ENCODE measurements at places on chromosomes 16 and 17.

GRCh38 chr17:57587193-57587969 is 157.7 kb downstream of the CCDC182 start:
- no peak for DNase-seq

DNA sequence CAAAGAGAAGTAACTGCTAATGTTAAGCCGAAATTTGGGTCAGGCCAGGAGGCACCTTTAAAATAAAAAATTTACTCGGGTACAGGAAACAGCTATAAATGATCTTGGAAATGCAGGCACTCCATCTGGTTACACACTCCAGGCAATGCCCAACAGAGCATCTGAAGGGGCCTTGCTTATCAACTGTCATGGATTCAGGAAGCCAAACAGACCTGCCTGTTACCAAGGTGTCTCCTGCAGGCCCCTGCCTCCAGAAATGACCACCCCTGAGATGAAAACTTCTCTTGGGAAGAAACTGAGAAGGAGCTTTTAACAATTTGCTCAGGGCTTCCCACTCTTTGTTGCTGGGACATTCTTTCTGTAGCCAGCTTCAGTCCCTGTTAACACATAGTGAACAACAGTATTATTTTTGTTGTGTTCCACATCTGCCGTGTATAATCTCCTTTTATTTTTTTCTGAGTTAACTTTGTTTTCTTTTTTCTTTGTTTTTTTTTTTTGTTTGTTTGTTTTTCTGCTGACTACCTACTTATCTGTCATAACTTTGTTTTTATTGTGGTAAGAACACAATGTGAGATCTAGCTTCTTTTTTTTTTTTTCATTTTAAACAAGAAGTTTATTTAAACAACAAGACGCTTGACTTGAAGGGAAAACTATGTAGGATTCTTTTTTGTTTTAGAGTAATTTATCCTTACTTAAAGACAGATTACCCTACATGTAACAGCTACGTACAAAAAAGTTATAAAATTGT is 18.7 kb upstream of the ATP5MC1 start:
- DNase-seq: no peak

- DNase-seq: no peak
These were observed 3.7 kb downstream of the CRISPLD2 start for GRCh38 chr16:84823484-84823883.

GRCh38 chr17:64005734-64006167 is 7.6 kb downstream of the PRR29 start:
- DNase-seq: no peak

DNA sequence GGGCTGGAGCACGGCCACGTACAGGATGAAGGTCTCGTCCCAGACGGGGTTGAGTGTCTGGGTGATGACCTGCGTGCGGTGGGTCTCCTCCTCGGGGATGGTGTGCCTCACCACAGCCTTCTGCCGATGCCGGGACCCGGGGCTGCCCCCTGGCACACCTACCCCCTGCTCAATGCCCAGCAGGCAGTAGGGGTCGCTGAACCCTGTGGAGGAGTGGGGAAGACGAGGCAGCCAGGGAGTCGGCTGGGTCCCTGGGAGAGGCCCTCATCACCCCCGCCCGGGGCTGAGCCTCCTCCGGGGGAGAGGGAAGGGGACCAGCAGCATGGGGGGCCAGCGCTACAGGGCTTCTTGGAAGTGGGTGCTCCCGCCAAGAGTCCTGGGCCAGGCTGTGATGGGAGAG is 1.8 kb downstream of the UNC13D start:
- no peak for DNase-seq

DNA sequence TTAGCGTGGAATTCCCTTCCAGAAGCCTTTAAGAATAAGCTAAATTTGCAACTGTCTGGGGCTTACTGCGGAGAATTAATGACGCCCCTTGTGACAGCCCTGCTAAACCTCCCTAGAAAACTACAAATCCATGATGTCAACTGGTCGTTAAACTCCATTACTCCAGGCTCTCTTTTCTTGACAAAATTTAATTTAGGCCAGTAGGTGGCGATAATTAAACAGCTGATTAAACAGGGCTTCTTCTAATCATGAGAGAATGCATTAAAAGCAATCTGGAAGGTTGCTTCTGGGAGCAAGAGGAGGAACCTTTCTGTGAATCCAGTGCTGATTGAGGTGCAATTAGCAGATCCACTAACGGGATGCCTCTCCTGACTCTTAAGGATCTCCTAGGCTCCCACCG is 8.1 kb upstream of the NLRP1 start:
- peak; percentile 53 for DNase-seq

GRCh38 chr16:66858740-66859396 is 14.7 kb downstream of the CA7 start:
- no peak for DNase-seq

GRCh38 chr17:14070344-14070984 is 1.2 kb downstream of the COX10 start:
- peak; percentile 2 for DNase-seq

DNA sequence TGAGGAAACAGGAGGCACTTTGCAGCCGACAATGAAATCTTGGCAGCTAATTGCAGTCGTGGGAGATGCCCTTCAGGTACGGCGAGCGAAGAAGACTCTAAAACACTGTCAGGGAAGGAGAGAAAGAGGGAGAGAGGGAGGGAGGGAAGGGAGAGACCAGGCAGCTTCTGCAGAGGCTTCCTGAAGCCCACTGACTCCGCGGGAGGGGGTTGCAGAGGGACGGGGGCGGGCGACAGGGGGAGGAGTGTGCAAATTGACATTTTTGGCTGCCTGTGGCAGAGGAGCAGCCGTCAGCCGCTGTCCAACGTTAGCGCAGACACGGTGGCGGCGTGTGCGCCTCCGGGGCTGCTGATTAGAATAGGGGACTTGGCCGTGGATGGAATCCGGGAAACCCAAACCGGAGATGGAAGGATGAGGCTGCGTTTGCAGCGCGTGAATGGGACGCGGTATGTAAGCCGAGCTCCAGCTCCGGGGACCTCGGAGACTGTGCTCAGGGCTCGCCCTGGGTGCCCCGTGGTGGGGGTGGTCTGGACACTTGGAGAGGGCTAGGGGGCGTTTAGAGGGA is 849.1 kb upstream of the RBFOX1 start:
- no peak for DNase-seq

- no peak for DNase-seq
These were observed 41.3 kb downstream of the SLC47A1 start for GRCh38 chr17:19574956-19575355.

GRCh38 chr17:55430541-55431288 is 9.1 kb upstream of the MMD start:
- DNase-seq: peak; percentile 36

GRCh38 chr17:17724307-17725010 is 43.2 kb downstream of the RAI1 start:
- no peak for DNase-seq

DNA sequence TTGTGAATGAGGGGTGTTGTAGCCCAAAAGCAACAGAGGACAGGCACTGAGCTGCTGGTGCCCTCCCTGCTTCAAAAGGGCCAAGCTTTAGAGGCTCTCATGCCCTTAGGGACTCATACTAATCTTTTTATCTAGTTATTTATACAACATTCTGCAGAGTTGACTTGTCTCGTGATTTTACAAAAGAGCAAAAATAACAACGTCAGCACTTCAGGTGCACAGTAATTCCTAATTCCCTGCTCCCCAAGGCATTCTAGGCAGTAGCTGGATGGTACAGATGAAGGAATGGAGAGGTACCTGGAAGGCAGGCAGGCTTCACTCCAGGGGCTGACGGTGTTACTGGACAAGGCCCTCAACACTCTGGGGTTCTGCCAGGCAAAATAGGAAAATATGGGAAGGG is 406.7 kb upstream of the CCL2 start:
- DNase-seq: no peak

GRCh38 chr17:60743799-60744198 is 66.1 kb downstream of the BCAS3 start:
- DNase-seq: no peak

DNA sequence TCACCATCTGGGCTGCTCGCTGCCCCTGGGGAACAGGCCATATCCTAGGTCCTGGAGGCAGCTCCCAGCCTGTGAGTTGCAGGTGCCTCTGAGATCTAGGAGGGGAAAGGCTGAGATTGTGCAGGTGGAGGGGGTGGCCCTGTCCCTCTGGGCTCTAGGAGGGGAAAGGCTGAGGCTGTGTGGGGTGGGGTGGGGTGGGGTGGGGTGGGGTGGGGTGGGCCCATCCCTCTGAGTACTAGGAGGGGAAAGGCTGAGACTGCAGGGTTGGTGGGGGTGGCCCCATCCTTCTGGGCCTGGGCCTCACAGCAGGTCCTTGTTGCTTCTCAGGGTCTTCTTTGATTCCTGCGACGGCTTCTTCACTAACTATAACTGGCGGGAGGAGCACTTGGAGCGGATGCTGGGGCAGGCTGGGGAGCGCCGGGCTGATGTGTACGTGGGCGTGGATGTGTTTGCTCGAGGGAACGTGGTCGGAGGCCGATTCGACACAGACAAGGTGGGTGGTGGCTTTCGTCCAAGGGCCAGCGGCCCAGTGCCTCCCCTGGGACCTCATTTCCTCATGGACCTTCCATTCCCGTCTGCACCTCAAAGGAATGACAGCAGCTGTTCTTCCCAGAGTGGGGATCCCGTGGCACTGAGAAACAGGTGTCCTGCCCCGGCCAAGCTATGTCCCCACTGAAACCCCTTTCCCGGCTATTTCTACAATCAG is 7.1 kb downstream of the ENGASE start:
- DNase-seq: no peak

- no peak for DNase-seq
These were observed 9.7 kb downstream of the FLII start for GRCh38 chr17:18248811-18249210.

GRCh38 chr17:35931794-35932425 is 1.3 kb upstream of the RDM1 start:
- DNase-seq: no peak

GRCh38 chr17:65109990-65110680 is 27.0 kb upstream of the RGS9 start:
- DNase-seq: no peak

- DNase-seq: no peak
These were observed 8.6 kb downstream of the RFWD3 start for GRCh38 chr16:74657870-74658642.

GRCh38 chr17:49862781-49863331 is 15.0 kb upstream of the TAC4 start:
- no peak for DNase-seq

- no peak for DNase-seq
These were observed 176.4 kb downstream of the SHISA9 start for GRCh38 chr16:13077816-13078215.

- no peak for DNase-seq
These were observed 5.9 kb downstream of the PROCA1 start for GRCh38 chr17:28705728-28706334.

GRCh38 chr16:53839150-53839549 is 135.2 kb downstream of the FTO start:
- DNase-seq: no peak

DNA sequence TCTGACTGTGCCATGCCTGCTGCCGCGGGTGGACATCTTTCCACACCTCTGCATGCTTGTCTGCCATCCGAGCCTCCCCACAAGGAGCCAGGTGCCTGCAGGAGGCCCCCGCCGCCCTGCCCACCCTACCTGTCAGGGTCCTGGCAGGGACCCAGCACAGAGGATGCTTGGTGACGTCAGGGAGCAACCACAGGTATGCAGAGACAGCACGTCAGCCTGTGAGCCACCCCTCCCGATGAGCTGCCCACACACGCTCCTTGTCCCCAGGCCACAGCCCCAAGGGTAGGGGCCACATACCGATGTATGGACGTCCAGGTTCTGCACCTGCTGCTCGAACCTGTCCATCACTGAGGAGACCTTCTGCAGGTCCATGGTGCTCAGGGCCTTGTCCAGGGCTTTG is 10.6 kb downstream of the CHMP1A start:
- no peak for DNase-seq

GRCh38 chr17:62916684-62917571 is 49.1 kb upstream of the TANC2 start:
- no peak for DNase-seq

DNA sequence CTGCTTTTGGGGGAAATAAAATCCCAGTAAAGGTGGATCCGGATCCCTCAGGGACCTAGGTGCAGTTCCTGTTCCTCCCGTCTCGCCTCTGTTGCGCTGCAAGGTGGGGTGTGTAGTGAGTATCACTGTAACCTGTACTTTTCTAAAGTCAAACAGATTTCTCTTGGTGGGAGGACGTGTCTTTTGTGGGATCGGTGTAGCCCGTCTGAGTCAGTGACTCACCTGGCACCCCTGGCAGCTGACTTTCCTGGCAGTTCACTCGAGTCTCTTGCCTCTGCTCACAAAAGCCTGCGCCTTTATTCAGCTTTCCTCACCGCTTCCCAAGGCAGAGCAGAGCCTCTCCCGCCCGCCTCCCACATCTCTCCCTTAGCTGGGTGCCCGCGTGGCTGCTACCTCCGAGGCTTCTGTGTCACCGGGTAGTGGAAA is 85.7 kb downstream of the CMIP start:
- DNase-seq: no peak

DNA sequence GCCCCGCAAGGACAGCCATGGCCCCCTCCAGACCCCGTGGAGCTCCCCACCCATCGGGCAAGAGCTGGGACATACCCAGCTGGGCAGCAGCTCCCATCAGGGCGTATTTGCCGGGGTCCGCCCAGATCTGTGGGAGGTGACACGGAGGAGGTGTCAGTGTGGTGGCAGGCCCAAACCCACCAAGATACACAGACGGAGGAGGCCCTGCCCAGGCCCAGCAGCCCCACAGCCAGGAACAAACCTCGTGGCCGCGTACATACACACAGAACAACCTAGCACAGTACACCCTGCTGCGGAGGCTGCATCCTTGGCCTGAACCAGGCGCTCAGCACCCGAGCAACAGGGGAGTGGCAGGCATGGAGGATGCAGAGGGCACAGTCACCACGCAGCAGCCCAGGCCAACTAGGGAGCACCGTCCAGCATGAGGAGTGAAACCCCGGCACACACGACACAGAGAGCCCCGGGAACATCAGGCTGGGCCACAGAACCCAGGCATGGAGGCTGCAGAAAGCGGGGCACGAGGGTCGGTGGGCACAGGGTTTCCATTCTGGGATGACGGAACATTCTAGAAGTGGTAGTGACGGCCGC is 4.9 kb upstream of the CCDC154 start:
- no peak for DNase-seq

GRCh38 chr17:48791128-48792032 is 25.6 kb downstream of the TTLL6 start:
- DNase-seq: peak; percentile 37

DNA sequence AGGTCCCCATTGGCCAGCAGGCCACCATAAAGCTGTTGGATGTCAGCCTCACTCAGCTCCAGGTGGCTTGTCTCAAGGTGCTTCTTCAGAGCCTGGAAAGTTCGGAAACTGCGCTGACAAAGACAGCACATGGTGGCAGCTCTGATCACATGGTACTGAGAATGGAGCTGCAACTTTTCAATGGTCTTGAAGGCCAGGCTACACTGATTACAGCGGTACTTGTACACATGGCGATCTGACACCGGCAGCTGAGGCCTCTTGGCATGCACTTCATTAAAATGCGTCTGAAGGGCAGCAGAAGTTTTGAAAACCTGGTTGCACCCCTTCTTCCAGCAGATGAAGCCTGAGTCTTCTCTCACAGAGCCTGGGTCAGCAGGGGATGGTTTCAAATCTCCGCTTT is 249.7 kb downstream of the ZFHX3 start:
- no peak for DNase-seq
